ENCODE measurements at places on chromosomes 5 and 9. TPM values are rescaled to one million over a fixed set of nuclear protein-coding genes. Genes with fewer than 3 reads are reported as not detected.

GRCh38 chr9:129218272-129218625, 40.2 kb upstream of the IER5L start:
- no peak for DNase-seq

DNA sequence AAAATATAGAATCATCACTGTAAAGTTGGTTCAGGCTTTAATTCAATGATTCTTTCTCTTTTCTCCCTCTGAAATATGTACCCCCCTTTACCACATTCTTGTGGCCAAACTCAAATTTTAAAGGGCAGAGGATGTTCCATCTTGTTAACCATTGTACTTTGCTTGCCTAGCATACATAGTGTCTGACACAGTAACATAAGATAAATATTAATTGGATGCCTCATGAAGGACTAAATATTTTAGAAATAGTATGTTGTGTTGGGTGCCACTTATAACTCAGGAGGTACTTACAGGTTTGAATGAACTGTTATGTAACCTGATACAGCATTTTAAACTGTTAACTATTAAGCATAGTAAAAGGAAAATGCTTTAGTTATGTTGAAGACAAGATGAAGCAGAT, 71.5 kb downstream of the NIPBL start:
- DNase-seq: no peak

GRCh38 chr5:163758283-163758711, 252.9 kb downstream of the MAT2B start:
- no peak for DNase-seq

- DNase-seq: no peak
Observed at GRCh38 chr9:115213818-115214334, 95.9 kb upstream of the TNC start.

- DNase-seq: no peak
Observed at GRCh38 chr5:126499853-126500342, 76.7 kb downstream of the GRAMD2B start.

GRCh38 chr5:102670224-102670836, 84.8 kb upstream of the PAM start:
- DNase-seq: no peak

DNA sequence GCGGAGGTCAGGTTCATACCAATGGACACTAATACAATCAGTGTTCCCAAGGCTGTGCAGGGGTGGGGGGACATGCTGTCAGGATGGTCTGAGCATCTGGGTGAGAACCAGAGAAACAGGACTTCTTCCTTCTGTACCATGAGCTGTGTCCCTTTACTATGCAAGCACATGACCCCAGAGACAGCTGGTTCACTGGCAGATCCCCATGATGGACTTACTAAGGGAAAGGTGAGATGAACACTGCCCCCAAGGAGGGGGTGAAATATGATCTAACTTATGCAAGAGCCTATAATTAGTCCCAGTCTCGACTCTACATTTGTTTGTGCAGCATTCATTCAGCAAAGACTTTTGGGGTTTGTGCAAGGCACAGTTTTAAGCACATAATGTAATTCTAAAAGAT, 91.4 kb downstream of the LIFR start:
- no peak for DNase-seq

- no peak for DNase-seq
Observed at GRCh38 chr5:65418661-65419060, 63.1 kb downstream of the ADAMTS6 start.

DNA sequence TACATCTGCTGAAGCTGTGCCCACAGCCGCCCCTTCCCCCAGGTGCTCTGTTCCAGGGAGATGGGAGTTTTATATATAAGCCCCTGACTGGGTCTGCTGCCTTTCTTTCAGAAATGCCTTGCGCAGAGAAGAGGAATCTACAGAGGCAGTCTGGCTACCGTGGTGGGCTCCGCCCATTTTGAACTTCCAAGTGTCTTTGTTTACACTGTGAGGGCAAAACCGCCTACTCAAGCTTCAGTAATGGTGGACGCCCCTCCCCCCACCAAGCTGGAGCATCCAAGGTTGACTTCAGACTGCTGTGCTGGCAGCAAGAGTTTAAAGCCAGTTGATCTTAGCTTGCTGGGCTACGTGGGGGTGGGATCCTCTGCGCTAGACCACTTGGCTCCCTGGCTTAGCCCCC, 41.3 kb downstream of the RANBP17 start:
- DNase-seq: no peak

GRCh38 chr5:38595132-38595745, 38.8 kb upstream of the LIFR start:
- no peak for DNase-seq

DNA sequence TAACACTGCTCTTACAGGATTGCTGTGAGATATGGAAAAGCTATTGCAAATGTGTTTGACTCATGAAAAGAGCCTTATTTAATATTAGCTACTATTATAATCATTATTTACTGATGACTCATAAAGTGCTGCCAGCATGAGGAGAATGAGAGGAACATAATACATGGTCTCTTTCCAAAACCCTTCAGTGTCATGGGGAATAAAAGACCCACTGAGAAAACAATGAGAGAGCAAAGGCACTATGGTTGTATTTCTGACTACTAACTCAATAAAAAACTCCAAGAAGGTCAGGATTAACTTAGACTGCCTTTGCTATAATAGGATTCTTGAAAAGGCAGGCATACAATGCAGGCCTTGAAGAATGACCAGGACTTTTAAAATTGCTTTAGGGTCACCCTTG, 633.5 kb downstream of the DTWD2 start:
- DNase-seq: no peak

Gene SPINK5
- total RNA-seq: not detected

Gene FTMT
- not detected for total RNA-seq

Gene SLC23A1
- 4.1 TPM for total RNA-seq

Gene PLAC8L1
- not detected for total RNA-seq

Gene DEPDC1B
- 35.7 TPM for total RNA-seq

Gene OGN
- 0.11 TPM for total RNA-seq

Gene TYRP1
- not detected for total RNA-seq

All from GM12878 (cell line).